ENCODE measurements at places on chromosomes 12 and 14. TPM values are rescaled to one million over a fixed set of nuclear protein-coding genes. Genes with fewer than 3 reads are reported as not detected.

Gene TEX22
- total RNA-seq = 0.28 TPM

Gene LRCOL1
- not detected for total RNA-seq

Gene FAM181A
- total RNA-seq = not detected

Gene REP15
- total RNA-seq = 2.9 TPM

Gene SPSB2
- 3.6 TPM for total RNA-seq

Gene GYS2
- total RNA-seq = not detected

Gene GTF2A1
- 46.2 TPM for total RNA-seq

Gene FIGNL2
- total RNA-seq = 0.28 TPM

Gene WSCD2
- not detected for total RNA-seq

Gene PRKD1
- total RNA-seq = 21.7 TPM

Gene RERG
- 1.1 TPM for total RNA-seq

Gene BEGAIN
- not detected for total RNA-seq

Gene CDK4
- total RNA-seq = 146 TPM

Gene FAM90A1
- total RNA-seq = 0.28 TPM

Gene TSPAN11
- total RNA-seq = under 0.01 TPM

Gene LRTM2
- not detected for total RNA-seq

Gene PDE6H
- total RNA-seq = not detected

Gene IKZF4
- 2.0 TPM for total RNA-seq

Gene NRL
- 0.56 TPM for total RNA-seq

Gene ZNF385A
- 0.77 TPM for total RNA-seq

Gene IRAK3
- total RNA-seq = 3.5 TPM

Gene TTC7B
- total RNA-seq = 12.3 TPM

Gene NR1H4
- total RNA-seq = not detected

Gene FBLN5
- 3.8 TPM for total RNA-seq

Gene STAT2
- 105 TPM for total RNA-seq

Gene HOXC10
- total RNA-seq = not detected

Gene SCNN1A
- total RNA-seq = 1.4 TPM

Gene P2RX2
- total RNA-seq = not detected

Gene HELB
- 3.5 TPM for total RNA-seq

Gene GPR137C
- 0.58 TPM for total RNA-seq

Gene DAO
- not detected for total RNA-seq

Gene RD3L
- not detected for total RNA-seq

Gene ABCD2
- under 0.01 TPM for total RNA-seq

Gene B4GALNT1
- total RNA-seq = 2.8 TPM

Gene SAMD15
- total RNA-seq = 2.5 TPM

Gene PZP
- total RNA-seq = not detected

Gene SOAT2
- not detected for total RNA-seq

Gene CD163
- under 0.01 TPM for total RNA-seq

Gene NFKBIA
- total RNA-seq = 110 TPM

Gene RNASE7
- not detected for total RNA-seq

Gene ZDHHC22
- not detected for total RNA-seq

Gene NINJ2
- total RNA-seq = 0.28 TPM

Gene CD4
- total RNA-seq = 0.28 TPM

Gene BDKRB1
- 2.5 TPM for total RNA-seq

All from regular cardiac myocyte (primary cell).